IMR-90 (cell line): ENCODE measurements at places on chromosomes 1 and 21.
A peak's percentile ranks its signal among the peaks of the same experiment; 100 is the strongest.

- no peak for DNase-seq
Measured at GRCh38 chr1:24932284-24932683, 2.2 kb upstream of the RUNX3 start.

GRCh38 chr1:36889478-36890226 lies 144.7 kb downstream of the GRIK3 start:
- DNase-seq = no peak

GRCh38 chr21:41564871-41565274 lies 56.9 kb upstream of the TMPRSS2 start:
- no peak for DNase-seq

DNA sequence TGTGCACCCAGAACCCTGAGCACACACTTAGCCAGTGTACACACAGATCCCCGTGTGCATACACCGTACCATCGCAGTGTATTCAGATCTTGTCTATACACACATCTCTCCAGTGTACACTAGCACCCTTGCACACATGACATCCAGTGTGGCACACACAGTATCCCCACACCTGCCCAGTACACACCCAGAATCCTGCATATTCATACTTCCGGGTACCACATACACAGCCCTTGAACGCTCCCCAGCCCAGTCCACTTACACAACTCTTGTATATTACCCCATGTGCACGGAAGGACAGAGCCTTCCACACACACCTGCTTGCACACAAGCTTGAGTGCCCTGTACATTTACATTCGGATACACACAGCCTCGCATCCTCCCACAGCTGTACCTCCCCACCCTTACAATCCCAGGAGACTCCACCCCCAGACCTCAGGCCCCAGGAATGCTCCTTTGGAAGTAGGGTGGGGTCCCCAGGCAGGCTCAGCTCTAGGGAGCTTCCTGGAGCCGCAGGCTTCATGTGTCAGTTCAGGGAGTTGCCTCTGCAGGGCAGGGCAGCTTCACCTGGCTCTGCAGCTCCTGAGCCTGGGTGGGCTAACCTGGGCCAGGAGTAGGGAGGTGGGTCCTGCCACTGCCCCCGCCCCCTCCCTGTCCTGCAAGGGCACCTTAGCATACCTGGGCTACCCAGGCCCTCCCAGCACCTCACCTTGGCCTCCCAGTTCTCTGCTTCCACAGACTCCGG lies 46.2 kb downstream of the AHDC1 start:
- no peak for DNase-seq

DNA sequence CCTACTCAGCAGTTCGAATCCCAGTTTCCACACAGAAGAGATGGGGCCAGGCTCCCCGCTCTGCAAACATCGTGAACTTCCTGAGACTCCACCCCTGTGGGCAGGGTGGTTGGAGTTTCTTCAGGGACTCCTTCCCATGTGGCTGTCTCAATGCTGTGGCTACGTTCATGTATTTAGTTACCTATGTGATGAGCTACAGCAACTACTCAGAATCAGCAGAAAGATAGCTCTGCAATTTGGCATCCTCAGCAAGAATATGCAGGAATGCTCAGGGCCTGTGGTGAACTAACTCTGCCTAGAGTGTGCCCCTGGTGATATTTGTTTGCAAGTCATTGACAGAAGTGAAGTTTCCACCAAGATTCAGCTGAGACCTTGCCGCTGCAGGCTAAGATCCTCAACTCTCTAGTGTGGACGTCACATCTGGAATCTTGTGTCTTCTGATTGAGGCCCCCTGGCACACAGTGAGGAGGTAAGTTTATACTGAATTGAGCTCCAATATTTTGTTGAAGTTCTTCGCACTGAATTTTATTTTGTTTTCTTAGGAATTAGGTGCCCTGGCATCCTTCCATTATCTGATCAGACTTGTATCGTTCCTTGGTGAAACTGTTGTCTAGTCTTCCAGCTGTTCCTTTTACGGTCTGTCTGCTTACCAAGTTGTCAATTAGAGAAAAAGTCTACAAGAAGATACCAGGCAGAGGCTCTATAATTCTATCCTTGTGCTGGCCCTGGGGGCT lies 8.2 kb upstream of the GLRX2 start:
- DNase-seq = no peak

DNA sequence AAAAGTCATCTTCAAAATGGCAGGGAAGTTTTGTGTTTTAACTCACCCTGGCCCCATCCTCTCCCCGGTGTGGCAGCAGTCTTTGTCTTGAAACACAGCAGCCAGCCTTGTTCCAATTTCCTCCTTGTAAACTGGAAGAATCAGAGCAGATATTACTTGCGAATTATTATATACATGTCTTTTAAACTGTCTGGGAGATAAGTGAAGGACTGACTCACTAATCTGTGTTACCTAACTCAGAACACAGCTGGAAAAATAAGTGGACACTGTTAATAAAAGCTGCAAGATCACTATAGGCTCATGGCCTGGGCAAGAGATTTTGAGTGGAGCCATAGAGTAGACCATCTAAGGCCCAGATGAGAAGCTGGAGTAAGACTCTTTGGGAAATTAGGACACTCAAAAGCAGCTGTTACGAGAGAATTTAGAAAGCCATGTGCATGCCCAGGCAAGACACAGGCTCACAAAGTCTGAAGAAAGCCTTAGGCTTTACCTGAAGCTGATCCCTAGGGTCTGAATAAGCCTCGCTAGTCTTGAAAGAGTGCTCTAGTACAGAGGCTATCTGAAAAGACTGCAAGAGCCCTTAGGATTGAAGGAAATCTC lies 233.0 kb upstream of the RAB4A start:
- DNase-seq = peak; percentile 13

GRCh38 chr1:106995970-106996369 lies 60.5 kb upstream of the PRMT6 start:
- DNase-seq = no peak

DNA sequence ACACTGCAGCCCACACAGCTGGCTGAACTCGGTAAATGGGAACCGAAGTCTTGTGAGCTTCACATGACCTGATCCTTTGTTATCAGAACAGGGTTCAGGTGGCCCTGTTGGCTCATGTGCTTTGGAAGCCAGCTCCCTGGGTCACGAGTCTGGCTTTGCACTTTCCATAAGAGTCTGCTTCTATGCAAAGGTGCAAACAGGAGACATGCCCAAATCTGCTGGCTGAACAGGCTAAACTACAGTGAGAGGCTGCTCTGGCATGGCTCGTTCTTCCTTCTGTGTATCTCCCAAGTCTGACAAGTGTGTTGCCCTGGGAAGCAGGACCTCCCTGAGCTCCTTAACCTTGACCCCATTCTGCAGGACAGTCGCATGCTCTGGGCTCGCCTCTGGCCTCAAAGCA lies 549.6 kb downstream of the KIF26B start:
- DNase-seq = no peak

GRCh38 chr21:39005502-39005787 lies 177.8 kb downstream of the PSMG1 start:
- DNase-seq = no peak

- peak; percentile 92 for DNase-seq
Measured at GRCh38 chr1:31010086-31010989, 55.2 kb downstream of the PUM1 start.

GRCh38 chr1:192966073-192966472 lies 93.1 kb downstream of the UCHL5 start:
- no peak for DNase-seq

- no peak for DNase-seq
Measured at GRCh38 chr1:54782156-54782555, 17.8 kb upstream of the PARS2 start.

DNA sequence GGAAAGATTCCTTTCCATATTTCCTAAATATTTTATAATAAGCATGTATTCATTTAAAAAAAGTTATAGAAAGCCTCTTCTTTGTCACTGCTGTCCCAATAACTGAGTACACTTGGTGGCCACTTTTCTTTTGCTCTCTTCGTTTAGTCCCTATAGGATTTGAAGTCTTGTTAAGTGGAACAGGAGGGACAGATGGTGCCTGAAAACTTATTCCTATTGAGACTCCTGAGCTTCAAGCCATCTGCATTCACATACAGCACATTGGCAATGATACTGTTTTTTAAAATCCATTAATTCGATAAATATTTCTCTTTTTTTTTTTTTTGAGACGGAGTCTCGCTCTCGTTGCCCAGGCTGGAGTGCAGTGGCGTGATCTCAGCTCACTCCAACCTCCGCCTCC lies 2.0 kb upstream of the ZBTB40 start:
- DNase-seq = no peak

GRCh38 chr1:7770669-7770996 lies 463 bp upstream of the VAMP3 start:
- DNase-seq = no peak

DNA sequence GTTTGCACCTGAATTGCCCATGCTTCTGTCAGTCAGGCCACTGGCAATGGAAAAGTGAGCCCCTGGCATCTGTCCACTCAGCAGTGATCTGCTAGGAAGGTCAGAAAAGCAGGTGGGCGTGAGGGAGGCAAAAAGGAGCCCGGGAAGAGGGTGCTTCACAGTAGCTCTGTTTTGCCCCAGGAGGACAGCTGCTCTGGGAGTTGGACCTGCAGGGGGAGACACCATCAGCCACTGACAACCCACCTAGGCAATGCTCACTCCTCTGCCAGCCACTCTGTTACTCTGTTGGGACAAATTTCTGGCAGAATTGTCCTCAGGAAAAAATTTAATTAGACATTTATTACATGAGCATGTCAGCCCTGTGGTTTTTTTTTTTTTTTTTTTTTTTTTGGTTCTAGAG lies 146.4 kb downstream of the LRIG2 start:
- DNase-seq = no peak

DNA sequence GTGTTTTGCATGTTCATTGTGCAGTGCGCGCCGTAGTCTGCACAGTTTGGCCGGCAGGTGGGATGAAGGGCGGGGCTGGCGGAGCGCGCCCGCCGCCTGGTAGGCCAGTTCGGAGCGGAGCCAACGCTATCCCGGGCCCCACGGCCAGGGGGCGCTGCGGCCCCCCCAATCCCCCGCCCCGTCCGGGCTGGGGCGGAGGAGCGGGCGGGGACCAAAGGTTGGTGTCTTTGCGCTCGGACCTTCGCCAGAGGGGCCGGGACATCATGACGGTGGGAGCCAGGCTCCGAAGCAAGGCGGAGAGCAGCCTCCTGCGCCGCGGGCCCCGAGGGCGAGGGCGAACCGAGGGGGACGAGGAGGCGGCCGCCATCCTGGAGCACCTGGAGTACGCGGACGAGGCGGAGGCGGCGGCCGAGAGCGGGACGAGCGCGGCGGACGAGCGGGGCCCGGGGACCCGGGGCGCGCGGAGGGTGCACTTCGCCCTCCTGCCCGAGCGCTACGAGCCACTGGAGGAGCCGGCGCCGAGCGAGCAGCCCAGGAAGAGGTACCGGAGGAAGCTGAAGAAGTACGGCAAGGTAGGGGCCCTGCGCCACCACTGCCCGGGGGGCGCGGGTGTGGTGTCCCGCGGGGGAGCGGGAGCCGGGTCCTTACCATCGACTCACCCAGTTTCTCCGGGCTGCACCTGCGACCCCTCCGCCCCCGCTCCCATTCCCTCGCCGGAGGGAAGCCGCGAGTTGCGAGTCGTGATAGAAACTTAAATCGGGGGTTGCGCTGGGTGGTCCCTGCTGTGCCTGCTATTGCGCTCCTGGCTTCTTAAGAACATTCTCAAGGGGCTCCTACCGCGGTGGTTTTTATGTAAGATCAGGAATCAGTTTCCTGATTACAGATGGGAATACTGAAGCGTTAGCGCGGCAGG lies at the start of gene C1orf115:
TSS of gene C1orf115 (plus strand) at position 224 of the 913 bp plus-strand sequence. CDS start at position 264, 40 bp downstream.
- DNase-seq = peak; percentile 13

GRCh38 chr1:61253912-61254633 lies 171.7 kb downstream of the NFIA start:
- DNase-seq = no peak

DNA sequence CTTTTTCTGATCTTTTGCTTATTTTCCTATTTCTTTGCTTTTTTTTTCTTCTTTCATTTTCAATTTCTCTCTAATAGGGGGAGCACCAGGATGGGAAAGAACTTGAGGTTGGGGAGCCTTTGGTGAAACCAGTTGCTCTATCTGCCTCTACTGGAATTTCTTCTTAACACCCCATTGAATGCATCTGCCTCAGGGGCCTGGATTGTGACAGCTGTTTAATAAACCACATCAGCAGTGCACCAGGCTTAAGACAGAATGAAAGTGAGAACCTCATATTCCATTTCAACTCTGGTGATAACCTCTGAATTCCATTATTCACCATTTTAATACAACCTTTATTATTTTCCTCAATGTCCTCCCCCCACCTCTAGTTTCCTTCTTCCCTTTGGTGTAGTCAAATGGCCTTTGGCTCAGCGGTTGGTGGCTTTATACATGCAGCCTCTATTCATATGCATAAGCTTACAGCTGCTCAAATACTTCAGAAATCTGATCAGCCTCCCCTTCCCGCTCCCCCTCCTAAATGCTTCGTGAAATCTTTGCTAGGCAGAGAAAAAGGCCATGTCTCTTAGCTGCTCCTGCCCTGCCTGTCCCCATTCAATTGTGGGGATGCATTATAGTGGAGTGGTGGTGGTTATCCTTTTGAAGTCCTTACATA lies 537.3 kb upstream of the PLXNA2 start:
- no peak for DNase-seq

DNA sequence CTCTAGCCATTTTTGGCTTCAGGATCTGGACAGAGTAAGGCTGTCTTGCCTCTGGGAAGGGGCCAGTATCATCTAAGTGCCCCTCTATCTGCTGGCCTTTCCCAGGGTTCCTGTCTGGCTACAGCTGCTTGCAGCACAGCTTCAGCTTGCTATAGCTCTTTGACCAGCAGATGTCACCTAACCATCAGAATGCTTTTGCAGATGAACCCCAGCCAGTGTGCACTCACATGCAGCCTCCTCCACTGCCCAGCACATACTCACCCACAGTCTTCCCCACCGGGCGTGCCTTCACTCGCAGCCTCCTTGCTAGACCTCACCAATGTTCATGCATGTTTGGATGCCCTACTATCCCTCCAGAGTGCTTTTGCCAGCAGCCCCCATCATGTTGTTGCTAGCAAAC lies 769.0 kb downstream of the BRINP3 start:
- peak; percentile 25 for DNase-seq

GRCh38 chr1:27594564-27595510 lies 9.1 kb downstream of the AHDC1 start:
- DNase-seq = peak; percentile 57

GRCh38 chr21:33747420-33747819 lies 105.1 kb downstream of the ITSN1 start:
- DNase-seq = no peak

- DNase-seq = peak; percentile 58
Measured at GRCh38 chr1:115492880-115493279, 148.9 kb upstream of the VANGL1 start.
